Stimulated activated CD4-positive, alpha-beta T cell treated with anti-CD3 and anti-CD28 coated beads, Interleukin-15, amount 100 ng/mL, for 48 hours (primary cell): ENCODE measurements at places on chromosomes 6 and 20.

DNA sequence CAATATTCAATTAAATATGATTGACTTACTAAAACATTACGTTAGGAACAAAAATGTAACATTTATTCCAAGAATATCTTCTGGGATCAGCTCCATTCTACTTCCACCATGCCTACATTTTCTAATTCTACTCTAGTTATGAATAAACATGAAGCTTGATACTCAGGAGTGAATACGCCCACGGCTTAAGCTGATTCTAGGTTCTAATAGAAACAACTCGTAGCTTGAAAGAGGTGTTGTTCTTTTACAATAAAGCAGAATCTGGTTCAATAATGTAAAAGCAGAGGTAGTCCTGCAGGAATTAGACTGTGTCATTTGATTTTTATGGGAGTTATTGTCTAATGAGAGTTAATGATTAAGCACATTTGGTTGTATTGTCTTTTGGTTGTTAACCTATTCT lies 107.3 kb upstream of the OLIG3 start:
- no peak for DNase-seq

DNA sequence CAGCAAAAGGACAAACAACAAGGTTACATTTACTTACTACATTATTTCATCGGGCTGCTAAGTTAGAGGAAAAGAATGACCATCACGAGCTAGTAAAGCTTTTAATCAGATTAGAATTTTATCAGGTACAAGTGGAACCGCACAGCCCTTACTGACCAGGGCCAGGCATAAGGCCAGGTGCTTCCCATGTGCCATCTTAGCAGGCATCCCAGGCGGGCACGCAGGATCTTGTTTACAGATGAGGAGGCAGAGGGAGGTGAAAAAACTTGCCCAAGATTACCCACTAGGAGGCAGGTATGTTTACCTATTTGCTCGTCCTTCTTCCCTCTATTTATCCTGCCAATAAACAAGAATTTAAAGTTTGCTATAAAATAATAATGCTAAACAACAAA lies 10.7 kb downstream of the EZR start:
- no peak for DNase-seq

- DNase-seq: no peak
These were observed 52.7 kb downstream of the LHFPL5 start for GRCh38 chr6:35857853-35858252.

- DNase-seq: no peak
These were observed 120.1 kb upstream of the TCF21 start for GRCh38 chr6:133768656-133769295.

DNA sequence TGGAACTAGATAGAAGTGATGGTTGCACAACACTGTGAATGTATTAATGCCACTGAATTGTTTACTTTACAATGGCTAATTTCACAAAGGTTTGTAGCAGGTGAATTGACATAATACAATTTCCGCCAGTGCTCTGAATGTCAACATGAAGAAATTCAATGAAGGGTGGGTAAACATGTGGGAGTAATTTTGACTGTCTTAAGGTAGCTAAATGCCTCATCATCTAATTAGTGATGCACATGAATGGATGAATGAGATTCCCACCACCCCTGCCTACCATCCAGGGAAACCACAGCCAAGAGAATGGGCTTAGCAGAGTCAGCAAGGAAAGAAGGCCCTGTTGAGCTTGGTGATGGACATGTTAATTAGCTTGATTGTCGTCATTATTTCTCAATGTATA lies 275.3 kb downstream of the ALDH8A1 start:
- no peak for DNase-seq

DNA sequence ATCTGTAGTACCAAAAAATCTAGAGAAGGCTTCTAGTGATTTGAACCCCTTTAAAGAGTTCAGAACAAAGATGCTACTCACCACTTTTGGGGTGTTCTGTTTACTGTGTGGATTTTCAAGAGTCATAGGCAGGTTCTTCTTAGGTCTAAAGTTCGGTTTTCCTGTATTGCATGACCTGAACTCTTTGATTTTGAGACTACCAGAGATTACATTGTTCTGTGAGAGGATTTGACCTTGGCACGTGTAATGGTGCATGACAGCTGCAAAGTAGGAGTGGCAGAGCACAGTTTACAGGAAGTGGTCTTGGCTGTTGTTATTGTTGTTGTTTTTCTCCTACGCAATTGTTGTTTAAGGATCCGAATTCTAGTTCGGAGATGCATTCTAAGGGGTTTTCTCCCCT lies 592.7 kb downstream of the EPHA7 start:
- DNase-seq: no peak

DNA sequence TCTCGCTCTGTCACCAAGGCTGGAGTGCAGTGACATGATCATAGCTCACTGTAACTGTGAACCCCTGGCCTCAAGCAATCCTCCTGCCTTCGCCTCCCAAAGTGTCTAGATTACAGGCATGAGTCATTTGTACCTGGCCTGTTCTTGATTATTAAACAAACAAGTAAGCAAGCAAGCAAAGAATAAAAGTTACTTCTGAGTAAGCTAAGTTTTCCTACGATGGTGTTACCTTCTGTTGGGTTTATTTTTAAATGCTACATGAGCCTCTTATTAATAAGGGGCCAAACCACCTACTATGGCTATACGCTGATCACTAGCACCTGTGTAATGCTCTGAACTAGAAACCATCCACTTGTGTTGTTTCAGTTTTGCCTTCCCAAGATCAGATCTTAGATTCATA lies 50.8 kb downstream of the IL22RA2 start:
- DNase-seq: no peak

- no peak for DNase-seq
These were observed 1.3 kb upstream of the SNAI1 start for GRCh38 chr20:49981218-49982071.

DNA sequence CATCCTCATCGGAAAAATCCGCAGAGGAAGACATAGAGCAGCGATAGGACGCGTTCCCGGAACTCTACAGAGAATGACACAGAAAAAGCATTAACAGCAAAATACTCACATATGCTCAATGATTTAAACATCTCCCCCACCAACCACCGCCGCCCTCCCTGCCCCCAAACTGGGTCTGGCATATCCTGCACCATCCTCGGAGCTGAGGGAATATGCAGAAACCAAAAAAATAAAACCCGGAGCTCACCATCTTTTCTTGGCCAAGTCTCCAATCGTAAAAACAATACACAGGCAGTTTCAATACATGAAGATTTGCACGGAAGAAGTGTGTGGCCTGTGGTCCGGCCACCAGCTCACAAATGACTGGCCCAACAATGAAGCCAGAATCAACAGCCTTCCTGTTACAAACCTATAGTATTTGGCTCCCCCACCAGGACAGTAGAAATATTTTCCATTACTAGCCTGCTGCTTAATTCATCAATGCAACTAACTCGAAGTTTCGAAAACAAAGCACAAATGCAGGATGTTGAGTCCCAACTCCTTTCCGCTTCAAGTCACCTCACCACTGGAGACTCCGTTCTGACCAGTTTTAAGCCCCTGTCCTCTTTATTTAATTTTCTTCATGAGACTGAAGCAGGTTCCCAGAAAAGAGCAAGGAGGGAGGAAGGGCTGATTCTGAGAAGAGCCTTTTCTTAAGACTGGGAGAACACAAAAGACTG lies 103.2 kb upstream of the BEND6 start:
- no peak for DNase-seq

DNA sequence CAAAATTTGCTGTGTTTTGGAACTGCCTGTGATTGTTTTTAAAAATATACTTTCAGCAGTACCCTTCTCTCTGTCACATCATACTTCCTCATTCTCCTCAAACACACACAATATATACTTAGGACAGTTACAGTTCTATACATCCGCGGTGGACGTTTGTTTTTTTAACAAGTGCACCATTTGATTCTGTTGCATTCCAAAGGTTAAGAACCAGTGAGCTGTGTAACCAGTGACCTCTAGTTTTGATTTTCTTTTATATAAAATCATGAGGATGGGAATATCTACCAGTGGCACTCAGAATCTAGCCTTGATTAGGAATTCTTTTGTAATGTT lies 152.8 kb downstream of the CARMIL1 start:
- DNase-seq: no peak

GRCh38 chr6:11006061-11006460 lies 38.0 kb downstream of the ELOVL2 start:
- no peak for DNase-seq

DNA sequence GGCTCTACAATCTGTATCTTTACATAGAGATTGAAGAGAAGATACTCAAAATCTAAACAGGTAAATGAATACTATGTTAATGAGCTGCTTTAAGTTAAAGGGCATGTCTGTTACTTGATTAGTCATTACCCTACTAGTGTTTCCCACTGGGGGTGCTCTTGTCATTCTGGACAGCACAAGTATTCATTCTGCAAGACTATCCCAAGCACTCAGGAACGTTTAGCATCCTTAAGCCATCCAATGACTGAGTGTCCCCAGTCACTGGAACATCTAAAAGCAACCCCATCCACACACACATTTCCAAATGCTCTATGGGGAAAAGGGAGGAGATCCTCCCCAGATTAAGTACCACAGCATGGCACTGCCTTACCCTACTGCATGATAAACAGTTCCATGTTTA lies 25.7 kb downstream of the EZR start:
- no peak for DNase-seq

GRCh38 chr6:3285049-3285639 lies 26.4 kb downstream of the PSMG4 start:
- no peak for DNase-seq

DNA sequence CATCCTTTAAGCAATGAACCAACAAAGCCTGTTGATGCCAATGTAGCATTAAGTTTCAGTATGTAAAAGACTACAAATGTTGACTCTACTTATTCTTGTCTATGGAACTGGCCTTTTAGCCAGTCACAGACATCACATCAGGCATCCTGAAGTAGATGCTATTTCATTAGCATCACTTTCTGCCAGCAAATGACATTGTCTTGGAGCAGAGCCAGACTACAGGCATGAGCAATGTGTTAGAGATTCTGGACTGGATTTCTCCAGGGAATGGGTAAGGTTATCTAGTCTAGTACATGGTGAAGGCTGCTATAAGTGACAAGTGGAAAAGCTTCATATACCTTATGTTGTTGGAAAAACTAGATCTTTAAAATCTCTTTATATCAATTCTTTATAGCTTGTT lies 142.9 kb downstream of the ADGRB3 start:
- DNase-seq: no peak

DNA sequence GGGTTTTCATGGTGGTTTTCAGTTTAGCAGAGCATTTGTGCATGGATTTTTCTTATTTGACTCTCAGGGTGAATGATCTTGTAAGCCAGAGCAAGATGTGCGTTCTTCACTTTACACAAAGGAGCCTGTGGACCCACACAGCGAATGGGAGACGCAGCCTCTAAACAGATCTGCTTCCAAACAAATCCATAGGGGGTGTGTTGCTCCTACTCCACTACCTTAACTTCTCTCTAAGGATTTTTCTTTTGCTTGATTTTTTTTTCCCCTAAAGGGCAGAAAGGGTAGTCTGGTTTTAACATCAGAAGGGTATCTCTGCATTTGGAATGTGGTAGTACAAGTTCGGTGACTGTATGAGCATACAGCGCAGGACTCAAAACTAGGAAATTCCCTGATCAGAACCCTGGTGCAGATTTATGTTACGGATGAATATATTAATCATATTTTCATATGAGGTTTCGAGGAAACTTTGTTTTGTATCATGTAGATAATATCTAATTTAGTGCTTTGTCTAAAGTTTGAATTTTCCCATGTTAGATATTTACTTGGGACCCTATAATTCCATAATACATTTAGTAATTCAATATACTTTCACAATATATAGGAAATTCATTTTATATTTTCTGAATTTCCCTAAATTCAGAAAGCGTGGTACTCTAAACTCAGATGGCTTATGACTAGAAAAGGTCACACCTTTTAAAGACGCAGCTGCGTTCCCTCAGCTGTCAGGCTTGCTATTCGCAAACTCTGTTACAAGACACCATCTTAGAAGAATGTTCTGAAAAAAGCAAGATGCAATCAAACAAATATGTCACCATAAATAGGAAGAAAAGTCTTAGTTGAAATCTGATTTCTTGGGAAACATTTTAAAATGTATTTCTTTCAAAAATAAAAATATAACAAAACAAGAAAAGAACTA lies 196.9 kb downstream of the TMEM242 start:
- no peak for DNase-seq

DNA sequence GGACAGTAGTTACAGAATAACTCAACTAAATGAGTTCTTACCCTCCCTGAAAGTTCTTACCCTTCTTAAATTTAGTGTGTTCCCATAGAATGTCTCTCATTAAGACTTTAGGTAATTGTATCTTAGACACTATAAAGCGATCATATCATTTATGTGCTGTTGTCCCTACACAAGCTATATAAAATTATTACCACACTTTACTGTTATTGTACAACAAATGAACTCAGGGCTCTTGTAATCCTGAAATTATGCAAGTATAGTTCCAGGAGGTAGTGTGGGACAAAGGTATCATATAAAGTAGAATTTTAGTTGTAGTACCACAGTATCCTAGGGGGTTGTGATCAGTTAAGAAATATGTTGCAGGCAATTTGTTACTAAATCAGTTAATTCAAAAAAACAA lies 167.4 kb upstream of the CARMIL1 start:
- no peak for DNase-seq

DNA sequence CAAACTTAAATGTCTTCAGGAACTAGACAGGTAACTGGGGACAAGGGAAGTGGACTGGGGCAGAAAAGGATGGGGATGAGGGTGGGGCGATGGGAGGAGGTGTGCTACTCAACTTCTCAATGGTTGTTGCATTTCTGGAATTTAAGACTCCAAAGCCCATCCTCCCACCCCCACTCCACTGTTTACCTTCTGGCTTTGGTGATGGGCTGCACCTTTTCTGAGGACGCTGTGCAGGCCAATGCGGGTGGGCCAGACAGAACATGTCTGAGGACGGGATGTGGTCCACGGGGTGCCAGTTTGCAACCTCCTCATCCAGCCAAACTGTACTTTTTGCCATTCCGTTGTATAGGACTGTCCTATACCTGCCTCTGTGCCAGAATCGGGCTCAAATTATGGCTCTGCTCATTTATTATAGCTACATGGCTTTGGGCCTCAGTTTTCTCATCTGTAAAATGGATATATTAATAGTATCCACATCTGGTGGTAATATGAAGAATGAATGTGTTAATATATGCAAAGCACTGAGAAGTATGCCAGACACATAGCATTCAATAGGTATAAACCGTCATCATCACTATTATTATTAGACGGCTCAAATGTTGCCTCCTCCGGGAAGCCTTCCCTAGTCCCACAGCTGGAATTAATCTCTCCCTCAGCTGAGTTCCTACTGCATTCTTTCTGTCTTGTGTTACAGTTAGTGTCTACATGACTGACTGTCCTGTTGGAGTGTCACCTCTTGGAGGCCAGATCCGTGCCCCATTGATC lies 31.0 kb upstream of the VEGFA start:
- DNase-seq: no peak

GRCh38 chr6:72832271-72832670 lies 210.4 kb downstream of the KCNQ5 start:
- no peak for DNase-seq
